Fibroblast of skin of scalp (primary cell): ENCODE measurements at places on chromosomes 1 and 21.
A peak's percentile ranks its signal among the peaks of the same experiment; 100 is the strongest.

DNA sequence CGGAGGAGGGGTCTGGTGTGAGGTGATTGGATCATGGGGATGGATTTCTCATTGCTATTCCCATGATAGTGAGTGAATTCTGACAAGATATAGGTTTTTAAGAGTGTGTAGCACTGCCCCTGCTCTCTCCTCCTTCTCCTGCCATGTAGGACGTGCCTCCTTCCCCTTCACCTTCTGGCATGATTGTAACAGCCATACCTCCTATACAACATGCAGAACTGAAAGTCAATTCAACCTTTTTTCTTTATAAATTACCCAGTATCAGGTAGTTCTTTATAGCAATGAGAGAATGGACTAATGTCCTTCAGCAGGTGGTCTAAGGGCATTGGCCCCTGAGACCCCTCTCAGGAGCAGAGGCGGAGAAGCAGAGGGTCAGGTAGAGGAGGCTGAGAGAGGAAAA lies 168.7 kb upstream of the ETV3 start:
- DNase-seq, result no peak

- no peak for DNase-seq
These were observed 3.4 kb upstream of the HRNR start for GRCh38 chr1:152227310-152227928.

DNA sequence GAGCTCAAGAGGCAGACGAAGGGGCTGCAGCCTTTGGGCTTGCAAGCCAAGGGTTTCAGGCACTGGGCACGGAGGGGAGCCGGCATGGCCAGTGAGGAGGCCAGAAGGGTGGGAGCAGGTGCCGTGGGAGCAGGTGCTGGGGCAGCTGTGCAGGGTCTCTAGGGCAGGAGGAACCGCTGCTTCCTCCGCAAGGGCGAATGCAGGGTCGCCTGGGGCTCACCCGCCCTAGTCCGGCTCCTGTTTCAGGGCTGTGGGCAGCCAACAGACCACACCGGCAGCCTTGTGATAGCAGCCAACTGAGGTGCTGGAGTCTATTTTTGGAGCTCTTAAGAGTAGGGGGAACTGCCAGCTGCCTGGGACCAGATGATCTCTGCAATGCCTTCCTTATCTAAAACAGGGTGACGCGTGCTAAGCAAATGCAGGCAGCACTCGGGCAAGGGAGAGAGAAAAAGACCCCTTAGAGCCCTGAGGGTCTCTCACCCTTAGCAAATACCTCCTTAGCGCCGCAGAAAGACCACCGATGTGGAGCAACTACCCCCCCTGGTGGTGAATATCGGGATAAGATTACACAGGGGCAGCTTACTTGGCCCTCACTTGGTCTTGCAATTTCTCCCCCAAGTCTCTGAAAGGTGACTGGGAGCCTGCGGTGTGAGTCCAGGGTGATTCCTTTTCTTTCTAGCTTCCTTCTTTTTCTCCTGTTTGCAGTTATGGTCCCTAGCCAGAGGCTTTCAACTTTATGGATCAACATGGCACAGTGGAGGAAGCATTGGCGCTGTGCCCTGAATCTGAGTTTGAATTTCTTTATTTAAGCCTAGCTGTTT lies 20.7 kb upstream of the MAPKAPK2 start:
- peak; percentile 66 for DNase-seq

DNA sequence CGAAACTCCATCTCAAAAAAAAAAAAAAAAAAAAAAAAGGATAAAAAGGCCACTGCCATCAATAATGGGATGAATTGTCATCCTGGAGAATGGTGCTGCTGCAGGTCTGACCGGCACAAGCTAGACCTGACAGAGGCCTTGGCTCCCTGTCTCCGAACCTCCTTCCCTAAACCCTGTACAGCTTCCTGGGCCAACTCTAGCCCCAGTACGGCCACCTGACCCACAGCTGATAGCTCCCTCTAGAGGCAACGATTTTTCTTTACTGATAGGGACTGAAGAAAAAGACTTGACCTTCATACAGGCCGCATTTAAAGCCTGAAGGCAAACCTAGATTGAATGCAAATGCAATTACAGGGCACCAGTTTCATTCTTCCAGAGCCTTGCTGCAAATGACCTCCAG lies 30.7 kb downstream of the NOL9 start:
- peak; percentile 41 for DNase-seq

DNA sequence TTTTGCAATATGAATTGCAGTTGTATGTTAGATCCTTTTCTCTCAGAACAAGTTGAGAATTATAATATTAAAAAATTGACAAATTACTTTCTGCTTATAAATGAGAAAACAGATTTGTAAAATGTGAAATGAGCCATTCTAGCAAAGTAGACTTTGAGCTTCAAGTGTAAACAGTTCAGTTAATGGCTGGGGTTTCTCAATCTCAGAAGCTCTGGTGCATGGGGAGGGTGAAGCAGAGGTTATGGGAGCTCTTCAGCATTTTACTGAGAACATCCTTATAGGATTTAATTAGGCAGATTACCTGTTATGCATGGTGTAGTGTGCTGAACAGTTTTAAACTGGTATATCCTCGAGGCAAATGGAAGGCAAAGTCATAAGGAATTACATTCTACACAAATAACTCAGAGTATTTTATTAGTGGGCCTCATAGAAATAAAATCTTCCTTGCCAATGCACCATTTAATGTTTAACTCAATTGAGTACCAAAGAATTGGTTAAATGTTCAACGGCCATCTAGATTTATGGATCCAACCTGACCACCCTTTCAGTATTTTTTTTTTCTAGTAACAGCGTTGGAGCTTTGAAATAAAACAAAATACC lies 1143.6 kb upstream of the ADGRL2 start:
- no peak for DNase-seq

- DNase-seq, result no peak
These were observed 47.8 kb downstream of the UCHL5 start for GRCh38 chr1:193011406-193011805.

GRCh38 chr1:206036663-206037455 lies 13.2 kb upstream of the CTSE start:
- no peak for DNase-seq

DNA sequence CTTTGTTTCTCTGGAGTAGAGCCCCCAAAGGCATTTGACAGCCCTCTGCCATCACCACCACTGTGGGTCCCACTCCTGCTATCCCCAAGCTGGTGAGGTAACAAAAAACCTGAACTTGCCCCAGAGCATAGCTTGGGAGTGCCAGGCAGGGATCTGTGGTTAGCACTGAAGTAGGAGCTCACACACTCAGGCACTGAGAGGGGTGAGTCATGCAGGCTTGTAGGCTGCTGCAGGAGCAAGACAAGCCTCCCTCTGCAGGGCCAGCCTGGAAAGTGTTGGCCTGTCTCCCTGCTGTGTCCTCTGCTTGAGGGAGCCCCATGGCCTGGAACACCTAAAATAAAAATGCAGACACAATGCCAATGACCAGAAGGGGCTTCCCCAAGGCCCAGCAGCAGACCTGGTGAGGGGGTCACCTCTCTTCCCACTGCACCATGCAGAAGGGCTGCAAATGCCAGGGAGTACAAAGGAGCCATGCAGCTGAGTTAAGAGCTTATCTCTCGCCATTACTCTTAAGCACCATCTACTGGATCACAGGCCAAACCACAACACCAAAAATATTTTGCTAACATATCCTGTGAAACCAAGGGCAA lies 108.9 kb upstream of the POGK start:
- no peak for DNase-seq

GRCh38 chr21:38531039-38531541 lies 32.8 kb upstream of the ERG start:
- peak; percentile 19 for DNase-seq

- no peak for DNase-seq
These were observed 365.2 kb downstream of the DSCAM start for GRCh38 chr21:40481764-40482163.

DNA sequence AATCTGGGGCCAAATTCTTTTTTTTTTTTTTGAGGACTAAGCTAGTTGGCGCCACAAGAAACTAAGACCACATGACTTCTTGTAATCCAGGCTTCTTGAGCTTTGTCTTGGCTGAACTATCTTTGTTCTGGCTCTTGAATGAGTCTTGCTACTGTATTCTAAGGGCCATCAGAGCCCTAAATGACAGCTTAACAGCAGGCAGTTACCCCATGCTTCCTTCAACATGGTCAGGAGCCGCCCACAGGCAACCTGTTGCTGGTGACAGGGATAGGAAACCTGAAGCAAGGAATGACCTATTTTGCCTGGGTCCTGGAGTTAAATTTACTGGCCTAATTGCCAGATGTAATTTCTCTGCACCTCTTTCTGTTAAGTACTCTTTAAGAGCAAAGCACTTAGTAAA lies 188.2 kb upstream of the PLXNA2 start:
- DNase-seq, result no peak

DNA sequence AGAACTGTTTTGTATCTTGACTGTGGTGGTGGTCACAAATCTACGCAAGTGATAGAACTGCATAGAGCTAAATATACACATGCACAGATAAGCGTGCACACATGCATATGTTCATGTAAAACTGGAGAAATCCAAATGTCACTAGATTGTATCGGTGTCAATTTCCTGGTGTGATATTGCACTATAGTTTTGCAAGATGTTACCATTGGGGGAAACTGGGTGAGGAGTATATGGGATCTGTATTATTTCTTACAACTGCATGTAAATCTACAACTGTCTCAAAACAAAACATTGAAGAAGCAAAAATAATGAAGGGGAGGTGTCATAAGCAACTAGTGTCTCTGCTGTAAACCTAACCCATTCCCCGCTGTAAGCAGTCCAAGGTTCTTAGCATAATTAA lies 30.2 kb downstream of the FAM163A start:
- no peak for DNase-seq

GRCh38 chr1:207565546-207566468 lies 69.8 kb downstream of the CR1 start:
- peak; percentile 9 for DNase-seq

GRCh38 chr1:45002650-45003645 lies 8.2 kb downstream of the HECTD3 start:
- DNase-seq, result no peak

DNA sequence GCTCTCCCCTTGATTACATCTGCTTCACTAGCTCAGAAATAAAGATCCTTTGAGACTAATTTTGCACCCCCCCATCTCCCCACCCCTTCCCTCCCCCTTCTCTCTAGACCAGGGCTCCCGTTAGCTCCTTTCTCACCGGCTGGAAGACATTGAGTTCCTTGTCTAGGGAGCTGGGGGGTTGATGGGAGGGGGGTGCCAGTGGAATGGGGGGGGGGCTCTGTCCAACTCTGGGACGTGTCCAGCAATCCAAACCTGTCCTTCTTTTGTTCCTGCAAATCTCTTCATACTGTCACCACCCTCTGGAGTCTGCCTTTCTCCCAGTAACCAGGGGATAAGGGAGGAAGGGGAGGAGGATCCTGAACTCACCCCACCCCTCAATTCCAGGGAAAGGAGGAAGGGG lies 61.9 kb downstream of the RHBG start:
- DNase-seq, result no peak

DNA sequence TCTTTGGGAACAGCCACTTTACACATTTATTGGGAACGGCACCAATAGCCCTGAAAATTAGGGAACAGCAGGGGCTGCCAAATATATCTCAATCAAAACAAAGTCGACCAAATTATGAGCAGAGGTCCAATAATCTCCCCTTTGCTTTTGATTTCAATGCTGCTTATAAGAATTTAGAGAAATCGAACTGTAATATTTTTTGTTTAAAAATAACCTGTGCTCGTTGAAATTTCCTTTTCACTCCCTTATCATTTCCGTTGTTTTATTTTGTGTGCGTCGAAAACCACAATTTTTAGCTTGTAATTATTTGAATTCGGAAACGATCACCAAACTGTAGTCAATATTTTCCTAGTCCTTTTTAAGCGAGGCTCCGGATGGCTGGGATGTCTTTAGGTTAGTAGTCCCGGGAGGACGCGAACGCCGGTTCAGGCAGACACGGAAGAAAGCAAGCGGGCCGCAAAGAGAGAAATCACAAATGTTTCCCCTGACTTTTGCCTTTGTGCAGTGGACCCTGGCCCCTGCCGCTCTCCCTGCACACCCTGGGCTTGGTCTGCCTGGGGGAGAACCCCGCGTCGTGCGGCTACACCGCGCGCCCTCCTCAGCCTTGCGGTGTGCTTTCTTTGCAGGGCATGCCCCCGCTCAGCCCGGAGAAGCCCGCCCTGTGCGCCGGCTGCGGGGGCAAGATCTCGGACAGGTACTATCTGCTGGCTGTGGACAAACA lies 2.3 kb downstream of the LHX9 start:
- no peak for DNase-seq

DNA sequence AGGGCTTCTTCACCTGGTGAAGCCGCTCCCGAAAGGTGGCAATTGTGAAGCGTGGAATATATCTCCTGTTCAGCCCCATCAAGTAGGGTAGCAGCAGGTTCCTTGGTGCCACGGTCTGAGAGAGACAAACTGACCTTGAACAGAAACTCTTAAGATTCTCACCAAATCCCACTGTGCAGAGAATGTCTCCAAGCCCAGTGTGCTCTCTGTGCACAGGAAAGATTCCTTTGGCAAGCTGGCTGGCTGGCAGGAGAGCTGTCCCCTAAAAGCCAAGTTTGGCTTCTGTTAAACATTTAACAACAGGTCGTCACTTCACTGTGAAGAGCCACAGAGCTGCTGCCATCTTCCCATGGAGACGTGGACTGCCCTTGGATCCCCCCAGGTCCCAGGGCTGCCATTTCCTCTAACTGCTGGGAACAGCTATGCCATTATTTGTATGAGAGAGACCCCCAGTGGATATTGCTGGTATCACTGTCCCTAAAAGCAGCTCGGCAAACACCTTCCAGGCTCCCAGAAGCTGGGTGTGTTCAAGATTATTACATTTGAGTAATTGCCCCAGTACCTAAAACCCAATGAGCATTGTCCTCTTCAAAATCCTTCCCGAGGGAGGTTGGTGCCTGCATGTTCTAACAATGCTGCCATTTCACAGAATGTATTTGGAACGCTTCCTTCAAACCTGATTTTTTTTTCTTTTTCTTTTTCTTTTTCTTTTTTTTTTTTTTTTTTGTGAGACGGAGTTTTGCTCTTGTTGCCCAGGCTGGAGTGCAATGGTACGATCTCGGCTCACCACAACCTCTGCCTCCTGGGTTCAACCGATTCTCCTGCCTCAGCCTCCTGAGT lies 71.8 kb downstream of the CD58 start:
- peak; percentile 77 for DNase-seq

DNA sequence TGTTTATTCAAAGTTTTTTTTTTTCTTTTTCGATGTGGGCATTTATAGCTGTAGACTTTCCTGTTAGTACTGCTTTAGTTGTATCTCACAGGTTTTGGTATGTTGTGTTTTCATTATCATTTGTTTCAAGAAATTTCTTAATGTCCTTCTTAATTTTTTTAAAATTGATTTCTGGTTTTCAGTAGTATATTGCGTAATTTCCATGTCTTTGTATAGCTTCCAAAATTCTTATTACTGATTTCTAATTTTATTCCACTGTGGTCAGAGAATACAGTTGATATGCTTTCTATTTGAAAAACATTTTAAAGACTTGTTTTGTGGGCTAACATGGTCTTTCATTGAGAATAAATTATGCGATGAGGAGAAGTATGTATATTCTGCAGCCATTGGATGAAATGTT lies 463.2 kb upstream of the B3GALT2 start:
- DNase-seq, result no peak

DNA sequence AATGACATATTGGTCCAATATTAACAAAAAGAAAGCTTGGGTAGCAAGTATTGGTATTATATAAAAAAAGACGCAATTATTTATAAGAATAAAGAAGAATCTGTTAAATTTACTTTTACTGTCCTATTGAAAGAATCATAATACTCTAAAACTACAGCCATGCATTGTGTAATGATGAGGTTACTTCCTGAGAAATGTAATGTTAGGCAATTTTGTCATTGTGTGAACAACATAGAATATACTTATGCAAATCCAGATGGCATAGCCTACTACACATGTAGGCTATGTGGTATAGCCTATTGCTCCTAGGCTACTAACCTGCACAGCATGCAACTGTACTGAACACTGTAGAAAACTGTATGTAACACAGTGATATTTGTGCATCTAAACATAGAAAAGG lies 121.2 kb upstream of the PTGFR start:
- DNase-seq, result no peak

GRCh38 chr1:18989896-18990295 lies 33.4 kb upstream of the IFFO2 start:
- no peak for DNase-seq
